ENCODE measurements at places on chromosomes 5 and 9. TPM values are rescaled to one million over a fixed set of nuclear protein-coding genes. Genes with fewer than 3 reads are reported as not detected.

PCDHGA4 gene
- total RNA-seq, result 0.09 TPM

PTGR1 gene
- 380 TPM for total RNA-seq

CD74 gene
- not detected for total RNA-seq

MEGF10 gene
- not detected for total RNA-seq

HRH2 gene
- total RNA-seq, result 0.64 TPM

PRLR gene
- not detected for total RNA-seq

Data from A549 treated with DMSO at 1 μM for 4 hours (cell line).